NCI-H2171 (cell line): ENCODE measurements at places on chromosomes 4 and X.

- no peak for DNase-seq
Measured at GRCh38 chr4:21858971-21859370, 89.6 kb downstream of the KCNIP4 start.

- DNase-seq: peak; percentile 66
Measured at GRCh38 chr4:1249148-1249730, 309 bp upstream of the CTBP1 start.

GRCh38 chrX:130539721-130540321 is 138.0 kb downstream of the RBMX2 start:
- DNase-seq: peak; percentile 0

GRCh38 chr4:169869490-169869889 is 111.7 kb upstream of the HPF1 start:
- no peak for DNase-seq

GRCh38 chr4:122884499-122884898 is 37.9 kb downstream of the NUDT6 start:
- DNase-seq: no peak

GRCh38 chrX:135185795-135186443 is 14.7 kb upstream of the CT55 start:
- DNase-seq: no peak
